ENCODE measurements at places on chromosomes 2 and 18.

GRCh38 chr2:206115026-206115578 is 29.1 kb upstream of the INO80D start:
- DNase-seq: no peak

DNA sequence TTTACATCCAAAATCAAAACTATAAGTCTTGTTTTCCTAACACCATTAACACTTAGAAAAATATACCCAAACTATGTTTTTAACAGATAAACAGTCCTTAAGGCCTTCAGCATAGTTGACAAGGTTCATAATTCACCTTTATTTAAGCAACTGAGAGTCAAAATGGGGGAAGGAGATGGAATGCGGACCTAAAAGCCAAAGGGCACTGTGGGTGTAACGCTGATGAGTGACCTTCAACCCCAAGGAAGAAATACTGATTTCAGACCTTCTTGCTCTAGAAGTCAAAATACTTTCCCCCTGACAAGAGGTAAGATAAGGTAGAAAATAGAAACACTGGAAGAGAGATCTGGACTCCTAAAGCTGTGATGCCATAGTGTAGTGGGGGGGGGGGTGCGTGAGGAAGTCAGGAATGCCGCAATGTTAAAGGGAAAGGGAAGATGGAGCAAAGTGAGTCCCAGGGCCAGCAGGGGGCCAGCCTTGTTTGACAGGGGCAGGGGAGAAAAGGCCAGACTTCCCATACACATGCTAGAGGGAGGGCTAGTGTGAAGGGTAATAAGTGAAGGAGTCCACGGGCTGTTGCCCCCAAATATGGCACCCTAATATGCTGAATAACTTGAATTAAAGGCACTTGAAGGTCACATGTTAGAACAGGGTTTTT is 31.4 kb downstream of the CCDC93 start:
- no peak for DNase-seq

GRCh38 chr2:142065156-142065555 is 65.7 kb downstream of the LRP1B start:
- DNase-seq: no peak

DNA sequence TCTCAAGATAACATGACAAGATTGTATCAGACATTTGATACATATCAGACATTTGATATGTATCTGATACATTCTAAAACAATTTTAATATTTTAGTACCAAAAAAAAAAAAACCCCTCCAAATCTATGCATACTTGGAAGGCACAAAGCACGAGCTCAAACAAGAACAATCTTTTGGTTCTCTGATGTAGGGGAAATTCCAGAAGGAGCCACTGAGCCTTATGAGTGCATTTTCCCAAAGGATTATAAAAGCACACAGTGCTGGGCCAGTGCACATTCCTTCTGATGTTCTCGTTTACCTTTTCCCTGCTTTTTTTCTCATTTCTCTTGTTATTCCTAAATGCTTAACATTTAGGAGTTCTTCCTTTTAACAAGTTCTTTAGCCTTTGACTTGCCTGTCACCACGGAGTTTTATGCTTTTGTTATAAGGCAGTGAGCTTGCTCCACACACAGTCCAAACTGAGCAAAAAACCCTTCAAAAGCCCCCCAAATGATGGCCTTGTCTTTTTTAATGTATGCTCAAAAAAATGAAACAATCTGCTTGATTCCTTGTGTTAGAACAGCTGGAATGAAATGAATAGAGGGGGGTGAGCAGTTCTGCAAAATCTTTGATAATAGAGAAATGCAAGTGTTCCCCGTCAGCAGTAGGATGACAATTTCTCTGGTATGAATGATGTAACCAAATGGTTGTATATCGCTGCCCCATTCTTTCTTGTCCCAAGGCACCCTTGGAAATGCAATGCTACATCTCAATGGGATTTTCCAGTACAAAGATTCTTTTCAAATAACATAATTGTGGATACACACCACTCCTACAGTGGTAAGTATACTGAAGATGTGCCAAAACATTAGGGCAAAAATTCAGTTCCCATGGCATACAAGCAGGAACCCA is 597.2 kb upstream of the ZEB2 start:
- DNase-seq: no peak
